ENCODE measurements at places on chromosomes 11 and 22. TPM values are rescaled to one million over a fixed set of nuclear protein-coding genes. Genes with fewer than 3 reads are reported as not detected.

DNA sequence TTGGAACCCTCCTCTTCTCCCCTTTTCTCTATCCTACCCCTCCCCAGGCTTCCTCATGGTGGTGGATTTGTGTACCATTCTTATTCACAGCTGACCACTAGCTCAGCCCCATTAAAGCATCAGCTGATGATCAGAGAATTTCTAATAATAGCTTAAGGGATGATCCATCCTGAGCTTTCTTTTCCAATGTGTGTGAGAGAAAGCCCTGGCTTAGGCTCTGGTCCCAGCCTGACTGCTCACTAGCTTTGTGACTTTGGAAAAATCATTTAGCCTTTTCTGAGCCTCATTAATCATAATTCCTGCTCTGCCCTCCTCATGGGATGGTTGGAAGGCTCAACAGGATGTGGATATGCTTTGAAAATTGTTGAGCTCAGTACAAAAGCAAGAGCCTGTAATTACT, 26.3 kb upstream of the CCDC90B start:
- no peak for ATAC-seq

DNA sequence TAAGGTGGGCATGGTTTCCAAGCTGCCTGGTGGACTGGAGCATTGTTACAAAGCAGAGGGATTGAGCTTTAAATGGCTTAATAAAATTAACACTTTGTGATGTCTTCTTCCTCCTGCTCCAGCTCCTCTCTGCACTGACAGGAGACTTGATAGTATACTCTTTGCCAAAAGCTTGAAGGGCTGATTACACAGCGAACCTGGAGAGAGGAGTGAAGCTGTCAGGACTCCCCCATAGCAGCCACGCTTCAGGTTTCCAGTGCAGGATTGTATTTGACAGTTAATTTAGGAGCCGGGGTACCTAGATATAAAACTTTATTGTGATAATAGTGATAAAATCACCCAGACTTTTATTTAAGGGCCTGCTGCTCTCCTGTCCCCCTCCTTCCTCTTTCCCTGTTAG, 50.0 kb downstream of the TRIM44 start:
- ATAC-seq = no peak

DNA sequence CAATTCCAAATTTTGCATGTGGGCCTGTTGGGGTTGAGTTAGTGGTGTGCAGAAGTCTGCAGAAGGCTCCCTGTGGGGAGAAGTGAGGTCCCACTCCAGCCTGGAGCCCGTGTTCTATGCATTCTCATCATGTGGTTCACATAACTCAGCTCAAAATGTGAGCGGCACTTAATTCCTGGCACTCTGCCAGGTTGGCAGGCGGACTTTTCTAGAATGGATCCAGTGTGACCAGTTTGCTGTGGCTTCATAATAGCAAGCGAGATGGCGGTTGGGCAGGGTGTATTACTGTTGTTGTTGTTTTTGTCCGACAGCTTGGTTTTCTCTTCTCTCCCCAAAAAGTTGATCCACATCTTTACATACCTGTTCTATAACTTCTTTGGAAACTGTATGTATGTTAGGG, 146.8 kb upstream of the TTC12 start:
- ATAC-seq = peak; percentile 52

DNA sequence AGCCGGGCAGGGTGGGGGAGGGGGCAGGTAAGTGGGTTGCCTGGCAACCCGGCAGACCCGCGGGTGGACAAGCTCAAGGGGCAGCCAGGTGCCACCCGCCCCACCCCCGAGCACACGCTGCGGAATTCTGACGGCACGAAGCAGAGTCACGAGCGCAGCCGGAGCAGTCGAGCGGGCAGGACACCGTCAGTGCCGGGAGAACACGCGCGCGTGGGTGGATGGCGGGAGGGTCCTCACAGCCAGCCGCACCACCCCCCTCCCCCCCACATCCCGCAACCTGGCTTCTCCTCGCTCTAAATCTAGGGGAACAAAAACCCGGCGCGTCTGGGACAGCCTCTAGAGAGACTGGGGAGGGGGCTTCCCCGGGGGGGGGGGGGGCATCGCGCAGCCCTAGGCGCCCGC, 133.1 kb upstream of the HSD17B12 start:
- no peak for ATAC-seq

DNA sequence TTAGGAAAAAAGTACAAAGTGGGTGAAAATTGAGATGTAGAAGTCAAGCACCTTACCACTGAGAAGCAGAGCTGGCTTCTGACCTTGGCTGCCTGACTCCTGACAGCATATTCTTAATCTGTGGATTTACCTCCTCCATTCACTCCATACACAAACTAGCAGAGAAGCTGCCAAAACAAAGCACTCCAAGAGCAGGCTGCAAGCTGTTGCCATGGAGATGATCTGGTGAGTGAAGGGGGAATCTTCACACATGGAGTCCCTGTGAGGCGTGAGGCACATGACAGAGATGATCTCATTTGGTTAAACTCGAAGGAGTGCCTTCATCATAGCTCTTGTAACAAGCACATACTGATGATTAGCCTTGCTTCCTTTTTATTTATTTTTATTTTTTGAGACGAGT, 16.1 kb downstream of the COMMD9 start:
- ATAC-seq = no peak

DNA sequence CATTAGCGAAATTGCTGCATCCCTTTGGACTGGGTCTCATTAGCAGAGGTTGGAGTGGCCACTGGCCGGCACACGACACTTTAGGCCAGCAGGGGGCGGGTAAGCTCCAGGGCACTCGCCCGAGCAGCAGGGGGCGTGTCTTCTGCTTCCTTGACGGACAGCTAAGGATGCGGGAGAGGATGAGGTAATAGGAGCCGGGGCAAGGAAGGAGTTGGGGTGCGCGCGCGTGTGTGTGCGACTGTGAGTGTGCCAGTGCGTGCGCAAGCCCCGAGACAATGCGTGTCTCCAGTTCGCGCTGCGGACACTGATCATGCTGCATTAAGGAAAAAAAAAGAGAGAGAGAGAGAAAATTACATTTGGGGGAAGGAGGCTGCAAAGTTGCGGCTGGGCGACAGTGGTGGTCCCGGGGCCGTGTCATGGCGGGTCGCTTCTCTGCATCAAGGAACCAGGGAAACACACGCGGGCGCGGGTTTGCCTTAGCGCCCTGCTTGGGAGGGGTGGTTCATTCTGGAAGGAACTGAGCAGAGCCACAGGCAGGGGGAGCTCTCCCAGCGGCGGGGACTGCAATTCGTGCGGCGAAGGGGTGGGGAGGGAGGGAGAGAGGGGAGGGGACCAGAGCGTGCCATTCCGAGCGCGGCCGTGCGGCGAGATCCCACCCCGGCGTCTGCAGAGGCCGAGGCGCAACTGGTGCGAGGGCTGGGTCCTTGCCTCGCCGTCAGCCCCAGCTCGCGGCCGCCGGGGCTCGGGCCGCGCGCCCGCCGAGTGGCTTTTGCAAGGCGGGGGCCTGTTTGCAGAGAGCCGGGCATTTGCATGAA, at the start of gene DTX4:
Gene DTX4 (plus strand): TSS at position 625 of the 815 bp plus-strand sequence. CDS start 464 bp downstream, outside the sequence.
- ATAC-seq = peak; percentile 95

- ATAC-seq = no peak
Measured at GRCh38 chr22:24419475-24419850, 7.9 kb upstream of the ADORA2A start.

DNA sequence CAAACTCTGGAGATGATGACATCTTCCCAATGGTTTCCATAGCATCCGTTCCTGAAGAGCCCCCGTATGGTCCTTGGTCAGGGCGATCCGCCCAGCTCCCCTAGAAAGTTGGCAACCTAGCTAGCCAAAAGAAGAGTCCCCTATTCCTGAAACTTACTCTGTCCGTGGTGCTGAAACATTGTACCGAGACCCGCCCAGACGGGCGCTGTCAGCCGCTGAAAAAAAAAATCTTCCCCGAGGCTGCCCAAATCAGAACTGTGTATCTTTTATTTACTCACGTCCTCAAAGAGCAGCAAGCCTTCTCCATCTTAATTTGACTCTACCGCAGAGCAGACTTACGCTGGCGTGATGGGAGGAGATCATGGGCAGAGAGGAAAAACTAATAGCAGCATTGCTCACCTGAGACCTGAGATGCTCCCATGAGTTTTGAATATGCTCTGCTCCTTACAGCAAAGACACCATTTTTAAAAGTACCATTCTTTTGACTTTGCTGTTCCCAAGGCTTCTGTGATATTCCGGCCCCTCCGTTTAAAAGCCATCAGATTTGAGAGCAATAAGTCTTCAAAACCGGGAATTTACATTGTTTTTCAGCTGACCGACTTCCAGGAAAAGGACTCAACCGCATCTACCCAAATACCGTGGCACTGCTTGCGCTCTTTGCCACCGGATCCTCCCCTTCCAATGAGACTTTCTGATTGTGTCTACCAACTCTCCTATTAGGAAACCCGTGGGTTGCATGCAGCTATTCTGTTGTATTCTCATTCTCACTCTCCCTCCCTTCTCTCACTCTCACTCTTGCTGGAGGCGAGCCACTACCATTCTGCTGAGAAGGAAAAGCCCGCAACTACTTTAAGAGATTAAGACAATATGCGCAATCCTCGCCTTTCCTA, at the start of gene SLC17A6:
Gene SLC17A6 (plus strand): TSS at position 786 of the 890 bp plus-strand sequence. CDS start 153 bp downstream, outside the sequence.
- ATAC-seq = no peak

DNA sequence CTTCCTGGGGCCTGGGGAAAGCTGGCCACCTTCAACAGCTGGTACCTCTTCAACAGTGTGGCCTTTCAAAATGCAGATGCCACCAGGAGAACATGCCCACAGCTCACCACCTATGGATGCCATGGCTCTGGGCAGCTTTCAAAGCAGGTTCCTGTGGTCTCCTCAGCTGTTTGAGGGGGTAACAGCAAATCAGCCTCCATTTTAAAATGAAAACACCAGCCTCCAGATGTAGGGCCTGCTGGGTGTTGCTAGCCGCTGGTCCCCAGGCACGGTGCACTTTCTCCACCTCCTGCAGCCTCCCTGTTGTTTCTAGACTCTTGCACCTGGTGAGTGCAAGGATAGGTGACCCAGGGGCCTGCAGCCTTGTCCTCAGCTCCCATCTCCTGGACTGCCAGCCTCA, 10.0 kb downstream of the CDPF1 start:
- no peak for ATAC-seq

DNA sequence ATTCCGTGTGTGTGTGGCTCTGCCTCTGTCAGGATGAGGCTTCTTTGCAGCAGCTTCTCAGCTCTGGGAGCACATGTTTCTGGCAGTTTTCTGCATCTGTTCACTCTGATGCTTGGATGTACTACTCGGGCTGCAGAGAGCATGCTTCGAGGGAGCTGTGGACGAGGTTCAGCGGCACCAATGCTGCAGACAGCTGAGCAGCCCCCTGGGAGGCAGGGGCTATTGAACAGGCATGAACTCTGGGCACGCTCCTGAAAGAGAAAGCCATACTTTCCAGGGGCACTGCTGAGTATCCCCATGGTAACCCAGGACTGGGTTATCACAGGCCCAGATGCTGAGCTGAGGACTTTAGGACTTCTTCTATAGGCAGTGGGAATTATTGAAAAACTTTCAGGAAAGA, 33.8 kb downstream of the ADAMTS8 start:
- no peak for ATAC-seq

DNA sequence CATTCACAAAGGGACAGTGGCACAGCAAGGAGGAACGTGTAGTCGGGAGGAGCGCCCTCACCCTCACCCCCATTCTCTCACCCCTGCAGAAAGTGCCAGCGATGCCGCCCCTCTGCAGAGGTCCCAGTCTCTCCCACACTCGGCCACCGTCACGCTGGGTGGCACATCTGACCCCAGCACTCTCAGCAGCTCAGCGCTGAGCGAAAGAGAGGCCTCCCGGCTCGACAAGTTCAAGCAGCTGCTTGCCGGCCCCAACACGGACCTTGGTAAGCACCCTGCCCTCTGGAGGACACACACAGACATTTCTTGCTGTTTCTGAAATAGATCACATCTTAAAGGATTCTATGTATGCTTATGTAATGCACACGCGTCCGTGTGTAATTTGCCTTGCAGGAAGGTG, 34.9 kb downstream of the TBC1D22A start:
- ATAC-seq = peak; percentile 60

GRCh38 chr22:23243006-23243573, 62.8 kb downstream of the BCR start:
- ATAC-seq = peak; percentile 10

GRCh38 chr22:35306350-35306967, 6.8 kb downstream of the TOM1 start:
- ATAC-seq = no peak

DNA sequence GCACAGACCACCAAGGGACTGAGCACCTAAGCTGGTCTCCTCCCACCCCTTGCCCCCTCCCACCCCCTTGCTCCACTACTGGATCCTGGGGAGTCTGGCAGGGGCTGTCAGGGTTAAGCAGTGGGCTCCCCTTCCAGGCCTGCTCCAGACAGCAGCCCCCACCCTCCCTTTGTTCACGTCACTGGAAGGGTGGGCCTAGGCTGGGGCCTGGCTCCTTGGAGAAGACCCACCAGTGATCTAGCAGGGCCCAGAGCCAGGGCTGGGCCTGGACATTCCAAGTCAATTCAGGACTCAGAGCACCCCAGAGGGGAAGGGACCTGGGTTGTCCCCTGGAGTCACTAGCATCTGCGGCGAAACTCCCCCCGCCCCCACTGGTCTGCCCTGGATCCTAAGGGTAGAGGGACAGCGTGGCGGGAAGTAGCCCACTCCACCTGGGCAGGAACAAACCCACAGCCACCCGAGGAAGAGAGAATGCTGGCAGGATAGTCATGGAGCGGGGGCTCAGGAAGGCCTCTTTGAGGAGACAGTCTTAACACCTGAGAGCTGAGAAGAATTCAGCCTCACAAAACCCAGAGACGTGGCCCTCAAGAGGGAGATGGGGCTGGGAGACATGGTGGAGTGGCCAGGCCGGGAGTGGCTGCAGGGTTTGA, 45.8 kb downstream of the IGLL1 start:
- no peak for ATAC-seq

- ATAC-seq = no peak
Measured at GRCh38 chr22:19352217-19352616, 60.7 kb upstream of the CLTCL1 start.

DNA sequence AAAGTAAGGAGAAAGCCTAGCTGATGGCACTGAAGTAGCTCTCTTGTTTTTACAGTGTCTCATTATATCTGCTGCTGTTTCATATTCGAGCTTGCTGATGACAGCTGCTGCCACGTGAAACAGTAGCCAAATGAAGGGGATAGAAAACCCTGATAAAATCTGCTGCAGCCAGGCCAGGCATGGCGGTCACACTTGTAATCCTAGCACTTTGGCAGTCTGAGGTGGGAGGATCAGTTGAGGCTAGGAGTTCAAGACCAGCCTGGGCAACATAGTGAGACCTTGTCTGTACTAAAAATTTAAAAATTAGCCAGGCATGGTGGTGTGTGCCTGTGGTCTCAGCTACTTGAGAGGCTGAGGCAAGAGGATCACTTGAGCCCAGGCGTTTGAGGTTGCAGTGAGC, 13.4 kb downstream of the IFT46 start:
- no peak for ATAC-seq

- ATAC-seq = peak; percentile 10
Measured at GRCh38 chr22:49530671-49531367, 296.9 kb downstream of the BRD1 start.

GRCh38 chr22:38411016-38411415, 44.0 kb downstream of the KCNJ4 start:
- no peak for ATAC-seq

GRCh38 chr11:132008872-132009271, 638.5 kb downstream of the NTM start:
- ATAC-seq = no peak

- no peak for ATAC-seq
Measured at GRCh38 chr11:84412862-84413261, 1126.7 kb upstream of the CCDC90B start.

- ATAC-seq = peak; percentile 17
Measured at GRCh38 chr11:44301564-44302271, 8.2 kb downstream of the ALX4 start.

Gene STIP1
- total RNA-seq = 74.2 TPM

Gene C11orf86
- total RNA-seq = not detected

Gene SGSM1
- 0.20 TPM for total RNA-seq

Gene BTBD18
- total RNA-seq = not detected

Gene PHLDA2
- 45.0 TPM for total RNA-seq

Gene P2RY6
- 1.0 TPM for total RNA-seq

Gene SCUBE2
- 3.0 TPM for total RNA-seq

Gene CALCA
- not detected for total RNA-seq

Gene SLC17A6
- not detected for total RNA-seq
